GM12878 (cell line): ENCODE measurements at places on chromosomes 12 and 14.

DNA sequence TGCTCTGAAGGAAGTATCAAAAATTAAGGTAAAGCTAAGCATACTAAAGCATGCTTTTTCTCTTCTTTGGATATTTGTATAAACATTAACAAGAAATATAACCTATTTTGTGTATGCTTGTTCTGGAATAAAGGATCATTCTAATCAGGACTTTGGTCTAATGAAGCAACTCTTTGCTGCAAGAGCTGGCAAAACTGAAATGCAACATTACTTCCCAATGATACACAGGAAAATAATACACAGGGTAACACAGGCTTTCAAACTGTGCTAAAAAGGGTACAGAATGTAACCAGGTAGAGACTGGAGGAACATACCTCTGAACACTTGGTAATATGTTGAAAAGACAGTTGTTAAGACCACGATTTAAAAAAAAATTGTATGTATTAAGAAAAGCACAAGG, 222.5 kb upstream of the DIO2 start:
- no peak for DNase-seq

GRCh38 chr12:77847060-77847541, 16.4 kb downstream of the NAV3 start:
- peak; percentile 75 for DNase-seq

GRCh38 chr14:87148655-87149054, 844.3 kb downstream of the GALC start:
- DNase-seq, result no peak

DNA sequence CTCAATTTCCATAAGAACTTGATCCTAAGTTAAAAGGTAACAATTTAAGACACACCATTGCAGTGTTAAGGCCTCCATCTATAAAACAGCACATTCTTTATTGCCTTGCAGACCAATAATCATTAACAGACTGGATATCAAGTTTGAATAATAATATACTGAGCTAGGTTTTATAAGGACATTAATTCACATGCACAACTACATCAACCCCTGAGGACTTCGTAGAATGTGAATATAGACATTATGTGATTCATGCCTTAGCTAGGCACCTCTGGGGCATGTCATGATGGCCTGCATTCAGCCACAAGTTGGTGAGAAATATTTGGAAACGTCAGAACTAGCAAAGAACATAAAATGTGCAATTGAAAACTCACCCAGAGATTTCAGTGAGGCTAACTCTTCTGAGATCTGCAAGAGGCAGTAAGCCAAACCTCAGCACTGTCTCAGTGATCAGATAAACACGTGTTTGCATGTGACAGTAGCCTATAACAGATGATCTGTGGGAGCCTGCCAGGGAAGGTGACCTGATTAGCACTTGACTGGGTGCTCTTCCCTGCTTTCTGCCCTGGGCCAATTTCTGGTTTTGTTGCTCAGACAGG, 492.2 kb downstream of the FLRT2 start:
- no peak for DNase-seq

- DNase-seq, result no peak
Observed at GRCh38 chr12:54360717-54361456, 3.4 kb downstream of the GPR84 start.

- no peak for DNase-seq
Observed at GRCh38 chr12:52147964-52148463, 43.8 kb downstream of the KRT80 start.

DNA sequence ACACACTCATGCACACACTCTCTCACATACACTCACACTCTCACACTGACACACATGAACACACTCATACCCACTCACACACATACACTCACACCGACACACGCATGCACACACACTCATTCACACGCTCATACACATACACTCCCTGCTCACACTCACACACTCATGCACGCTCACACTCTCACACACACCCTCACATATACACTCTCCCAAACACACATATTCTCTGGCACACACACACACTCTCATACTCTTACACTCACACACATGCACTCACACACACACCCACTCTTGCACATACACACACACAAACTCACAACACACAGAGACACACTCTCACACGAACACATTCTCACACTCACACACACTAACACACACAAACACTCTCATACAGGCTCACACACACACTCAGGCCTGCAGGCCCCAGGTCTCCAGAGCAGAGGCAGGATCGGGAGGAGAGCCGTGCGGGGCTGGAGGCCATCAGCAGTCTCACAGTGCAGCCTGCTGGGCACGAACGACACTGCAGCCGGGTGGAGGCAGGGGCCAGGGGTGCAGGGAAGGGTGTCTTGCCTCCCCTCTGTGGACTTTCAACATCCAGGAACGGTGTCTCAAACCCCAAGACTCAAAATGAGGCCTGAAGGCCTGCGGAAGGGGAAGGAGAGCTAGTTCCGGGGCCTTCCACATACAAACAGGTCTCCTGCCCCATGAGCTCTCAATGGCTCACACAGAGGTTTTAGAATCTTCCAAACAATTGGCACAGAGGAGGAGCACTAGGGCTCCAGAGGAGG, 148.7 kb downstream of the ANO2 start:
- DNase-seq, result no peak

GRCh38 chr14:59026081-59026480, 162.4 kb upstream of the DAAM1 start:
- no peak for DNase-seq

- no peak for DNase-seq
Observed at GRCh38 chr14:81385419-81385818, 14.7 kb downstream of the STON2 start.

GRCh38 chr14:67360470-67361206, 510 bp downstream of the EIF2S1 start:
- DNase-seq, result no peak

DNA sequence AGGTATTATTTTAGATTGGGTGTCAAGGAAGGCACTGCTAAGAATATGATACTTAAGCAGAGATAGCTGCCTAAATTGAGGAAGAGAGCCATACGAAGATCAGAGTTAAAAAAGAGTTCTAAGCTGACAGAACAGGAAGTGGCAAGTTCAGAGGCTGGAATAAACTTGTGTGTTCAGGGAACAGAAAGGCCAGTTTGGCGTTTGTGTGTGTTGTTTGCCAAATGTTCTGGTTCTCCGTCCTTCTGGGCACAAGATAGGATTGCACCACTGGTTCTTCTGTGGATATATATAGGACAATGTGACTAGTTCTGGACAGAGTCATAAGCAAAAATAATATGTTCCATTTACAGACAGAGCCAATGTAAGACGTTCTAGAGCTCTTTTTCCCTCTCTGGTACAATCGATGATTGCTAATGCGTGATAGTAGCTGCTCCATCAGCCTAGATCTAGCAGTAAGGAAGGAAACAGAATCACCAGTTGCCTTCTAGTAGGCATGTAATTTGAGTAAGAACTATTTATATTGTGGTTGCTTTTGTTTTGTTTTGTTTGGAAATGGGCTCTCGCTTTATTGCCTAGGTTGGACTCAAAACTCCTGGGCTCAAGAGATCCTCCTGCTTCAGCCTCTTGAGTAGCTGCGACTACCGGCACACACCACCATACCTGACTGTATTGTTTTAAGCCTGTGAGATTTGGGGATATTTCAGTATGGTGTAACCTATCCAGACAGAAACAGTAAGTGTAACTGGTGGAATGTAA, 7.4 kb downstream of the BBS10 start:
- no peak for DNase-seq

DNA sequence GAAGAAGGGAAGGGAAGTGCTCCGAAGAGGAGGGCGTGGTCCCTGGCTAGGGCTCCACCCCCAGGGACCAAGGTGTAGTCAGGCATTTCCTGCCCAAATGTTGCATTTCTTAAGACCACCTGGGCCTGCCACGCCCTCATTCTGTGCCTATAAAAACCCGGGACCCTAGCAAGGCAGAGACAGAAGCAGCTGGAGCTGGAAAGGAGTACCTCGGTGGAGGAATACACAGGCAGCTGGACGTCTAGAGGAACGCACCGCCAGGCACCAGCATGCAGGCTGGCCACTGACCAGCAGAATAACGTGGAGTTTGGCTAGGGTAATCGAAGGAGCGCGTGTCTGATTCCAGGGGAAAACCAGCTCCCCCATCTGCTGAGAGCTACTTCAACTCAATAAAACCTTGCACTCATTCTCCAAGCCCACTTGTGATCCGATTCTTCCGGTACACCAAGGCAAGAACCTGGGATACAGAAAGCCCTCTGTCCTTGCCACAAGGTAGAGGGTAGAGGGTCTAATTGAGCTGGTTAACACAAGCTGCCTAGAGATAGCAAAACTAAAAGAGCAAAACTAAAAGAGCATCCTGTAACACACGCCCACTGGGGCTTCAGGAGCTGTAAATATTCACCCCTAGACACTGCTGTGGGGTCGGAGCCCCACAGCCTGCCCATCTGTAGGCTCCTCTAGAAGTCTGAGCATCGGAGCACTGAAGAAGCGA, 21.0 kb downstream of the CFL2 start:
- DNase-seq, result no peak

- DNase-seq, result no peak
Observed at GRCh38 chr12:4213471-4213870, 60.1 kb upstream of the CCND2 start.

- DNase-seq, result no peak
Observed at GRCh38 chr12:121947981-121948380, 29.6 kb downstream of the CFAP251 start.

GRCh38 chr14:64940336-64940910, 2.1 kb downstream of the GPX2 start:
- DNase-seq, result no peak

GRCh38 chr14:102230481-102231210, 74.3 kb downstream of the MOK start:
- DNase-seq, result no peak

- no peak for DNase-seq
Observed at GRCh38 chr12:103415681-103416080, 80.1 kb downstream of the C12orf42 start.

- no peak for DNase-seq
Observed at GRCh38 chr12:124308741-124309140, 13.8 kb downstream of the RFLNA start.

- DNase-seq, result no peak
Observed at GRCh38 chr12:116852303-116852702, 28.9 kb downstream of the HRK start.

DNA sequence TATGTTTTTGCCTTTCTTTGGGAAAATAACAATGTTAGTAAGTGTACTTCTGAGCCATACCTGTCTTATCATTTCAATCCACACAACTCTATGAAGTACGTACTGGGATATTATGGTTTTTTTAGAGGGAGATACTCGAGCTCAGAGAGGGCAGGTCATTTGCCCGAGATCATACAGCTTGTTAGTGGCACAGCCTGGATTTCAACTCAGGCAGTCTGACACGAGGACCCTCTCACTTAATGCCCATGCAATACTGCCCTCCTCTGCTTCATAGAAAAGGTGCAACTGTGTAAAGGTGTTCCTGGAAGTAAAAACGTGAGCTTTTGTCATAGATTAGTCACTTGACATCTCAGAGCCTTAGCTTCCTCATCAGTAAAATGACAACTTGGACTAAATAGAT, 128.0 kb downstream of the NDUFA12 start:
- DNase-seq, result peak; percentile 86

DNA sequence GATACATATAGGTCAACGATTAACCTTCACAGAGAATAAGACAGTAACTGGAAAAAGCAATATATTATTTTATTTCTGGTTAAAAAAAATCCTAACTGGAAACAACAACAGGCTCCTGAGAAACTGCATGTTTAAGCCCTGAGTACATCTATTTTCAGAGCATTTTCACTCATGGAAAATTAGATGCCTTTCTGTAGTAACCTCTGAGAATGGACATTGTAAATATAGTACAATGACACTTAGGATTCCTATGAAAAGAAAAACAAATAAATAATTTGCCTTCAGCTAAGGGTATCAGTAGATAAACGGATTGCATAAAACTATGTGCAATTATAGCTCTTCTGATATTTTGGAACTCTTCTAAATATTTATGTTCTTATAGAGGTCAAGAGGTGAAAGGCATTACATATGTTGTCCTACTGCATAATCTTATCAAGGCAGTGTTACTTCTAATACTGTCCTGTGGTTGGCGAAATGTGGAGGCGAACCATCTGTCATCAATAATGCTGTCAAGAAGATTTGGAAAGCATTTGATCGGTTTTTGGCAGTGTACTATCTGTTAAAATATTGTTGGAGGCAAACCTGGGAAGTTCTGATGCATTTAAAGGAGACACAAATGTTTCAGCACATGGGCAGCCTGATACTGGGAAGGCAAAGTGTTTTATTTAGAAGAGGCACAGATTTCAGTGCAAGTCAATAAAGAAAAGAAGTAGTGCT, 381.8 kb downstream of the BTG1 start:
- no peak for DNase-seq

GRCh38 chr12:96808587-96808986, 98.5 kb upstream of the NEDD1 start:
- no peak for DNase-seq

DNA sequence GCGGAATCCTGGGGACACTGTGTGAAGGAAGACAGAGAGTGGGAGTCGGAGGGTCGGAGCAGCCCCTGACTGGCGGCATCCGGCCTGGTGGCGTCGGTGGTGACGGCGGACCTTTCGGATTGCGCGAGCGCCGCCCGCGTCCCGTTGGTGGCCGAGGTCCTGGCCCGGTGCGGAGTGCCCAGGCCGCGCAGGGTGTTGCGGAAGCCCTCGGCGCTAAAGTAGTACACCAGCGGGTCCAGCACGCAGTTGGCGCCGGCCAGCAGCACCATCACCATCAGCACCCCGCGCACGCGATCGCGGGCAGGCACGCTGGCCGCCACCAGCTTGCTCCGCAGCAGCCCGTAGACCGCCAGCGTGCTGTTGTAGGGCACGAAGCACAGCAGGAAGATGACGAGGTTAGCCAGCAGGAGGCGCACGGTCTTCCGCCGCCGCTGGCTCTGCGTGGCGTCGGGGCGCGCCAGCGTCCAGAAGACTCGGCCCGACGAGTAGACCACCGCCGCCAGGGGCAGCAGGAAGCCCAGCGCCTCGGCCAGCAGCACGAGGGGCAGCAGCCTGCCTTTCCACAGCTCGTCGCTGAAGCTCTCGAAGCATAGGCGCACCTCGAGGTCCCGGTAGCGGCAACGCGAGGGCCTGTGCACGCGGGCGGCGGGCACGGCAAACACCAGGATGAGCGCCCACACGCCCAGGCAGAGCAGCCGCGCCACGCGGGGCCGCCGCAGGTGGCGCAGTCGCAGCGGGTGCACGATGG, 13.1 kb upstream of the CHD4 start:
- DNase-seq, result no peak

DNA sequence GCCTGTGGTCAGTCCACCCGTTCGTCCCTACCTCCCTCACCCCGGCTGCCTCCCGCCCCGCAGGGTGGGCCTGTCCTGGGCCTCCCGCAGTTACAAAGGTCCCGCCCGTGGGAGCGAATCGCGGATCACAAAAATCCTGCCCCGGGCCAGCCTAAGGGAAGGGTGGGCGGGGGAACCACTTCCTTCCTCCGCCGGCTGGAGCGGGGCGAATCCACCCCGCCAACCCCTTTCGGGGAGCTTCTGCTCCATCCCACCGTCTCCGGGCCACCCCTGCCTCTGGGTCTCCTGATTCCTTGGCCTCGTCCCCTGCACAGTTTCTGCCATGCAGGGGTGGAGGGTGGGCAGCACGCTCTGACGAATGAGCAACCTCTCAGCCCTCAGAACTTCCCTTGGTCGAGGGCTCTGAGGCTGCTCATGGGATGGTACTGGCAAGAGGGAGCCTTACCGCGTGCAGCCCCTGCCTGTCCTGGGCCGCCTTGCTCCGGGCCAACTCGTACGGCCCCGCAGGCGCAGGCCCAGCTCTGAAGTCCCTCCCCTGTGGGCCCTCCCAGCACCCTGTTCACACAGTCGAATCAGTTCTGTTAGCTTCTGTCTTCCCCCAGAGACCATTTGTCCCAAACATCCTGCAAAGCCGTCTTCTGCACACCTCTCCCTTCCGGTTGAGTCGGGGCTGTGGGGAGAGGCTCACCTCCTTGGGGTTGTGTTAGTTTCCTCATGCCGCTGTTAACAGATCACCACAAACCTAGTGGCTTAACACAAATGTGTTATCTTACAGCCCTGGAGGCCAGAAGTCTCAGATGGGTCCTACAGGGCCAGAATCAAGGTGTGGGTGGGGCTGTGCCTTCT, 589 bp upstream of the HVCN1 start:
- peak; percentile 57 for DNase-seq
